Left colon (tissue), 2 donors: ENCODE measurements at places on chromosomes 3 and 15. TPM values are rescaled to one million over a fixed set of nuclear protein-coding genes. Genes with fewer than 3 reads are reported as not detected.

GRCh38 chr3:159029306-159030026 is 227.6 kb downstream of the MFSD1 start:
- no peak for DNase-seq

DNA sequence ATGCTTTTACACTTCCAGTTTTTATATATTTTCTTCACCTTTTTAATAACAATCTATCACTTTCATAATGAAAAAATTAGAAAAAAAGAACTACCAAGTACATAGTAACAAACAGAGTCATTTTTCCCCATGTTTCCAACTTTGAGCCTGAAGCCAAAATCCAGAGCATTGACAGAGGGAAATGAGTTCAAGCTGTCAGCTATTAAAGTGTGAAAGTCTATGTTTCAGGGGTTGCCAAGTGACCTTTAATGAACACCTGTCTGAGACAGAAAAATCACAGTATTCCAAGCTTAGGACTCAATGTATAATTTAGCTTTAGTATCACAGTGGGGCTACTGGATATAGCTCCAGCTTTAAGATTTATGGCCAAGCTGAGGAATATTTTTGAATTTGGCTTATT is 128.3 kb upstream of the GADL1 start:
- no peak for DNase-seq

DNA sequence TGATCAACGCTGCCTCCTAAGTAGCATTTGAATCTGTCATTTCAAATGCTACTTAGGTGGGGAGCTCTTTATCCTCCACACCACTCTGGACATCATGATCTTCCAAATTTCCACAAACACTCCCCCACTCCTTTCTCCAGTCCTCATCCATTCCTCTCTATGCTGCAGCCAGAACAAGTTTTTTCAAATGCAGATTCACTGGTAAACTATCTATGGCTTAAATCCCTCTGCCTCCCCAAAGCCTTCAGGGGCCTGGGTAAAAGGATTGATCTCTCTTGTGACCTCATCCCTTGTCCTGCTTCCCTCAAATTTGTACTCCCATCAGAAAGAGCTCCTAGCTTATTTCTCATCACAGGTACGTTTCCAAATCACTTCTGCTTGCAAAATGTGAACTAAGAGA is 1.3 kb upstream of the AEN start:
- DNase-seq: no peak

- DNase-seq: no peak
Measured at GRCh38 chr3:184381261-184382224, 1.7 kb downstream of the CHRD start.

GRCh38 chr3:194326192-194326967 is 24.7 kb downstream of the CPN2 start:
- DNase-seq: no peak

DNA sequence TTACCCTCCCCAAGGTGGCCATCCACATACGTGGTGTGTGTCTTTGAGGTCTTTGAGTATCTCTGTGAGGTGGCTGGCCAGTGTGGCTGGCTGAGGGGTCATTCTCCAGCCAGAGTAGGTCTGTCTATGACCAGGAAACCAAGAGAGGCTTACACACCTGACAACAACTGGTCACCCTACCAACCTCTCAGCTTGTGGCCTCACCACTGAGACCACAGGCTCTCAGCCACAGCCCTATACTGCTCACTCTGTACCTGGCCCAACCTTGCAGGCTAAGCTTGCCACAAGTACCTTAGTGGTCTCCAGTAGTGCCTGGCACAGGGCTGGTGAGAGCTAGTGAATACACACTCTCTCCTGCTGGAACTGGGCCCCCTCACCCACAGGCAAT is 5.1 kb downstream of the HEMK1 start:
- DNase-seq: no peak

- no peak for DNase-seq
Measured at GRCh38 chr3:174531262-174531982, 327.7 kb upstream of the NAALADL2 start.

- DNase-seq: no peak
Measured at GRCh38 chr3:57949344-57949743, 58.9 kb upstream of the FLNB start.

DNA sequence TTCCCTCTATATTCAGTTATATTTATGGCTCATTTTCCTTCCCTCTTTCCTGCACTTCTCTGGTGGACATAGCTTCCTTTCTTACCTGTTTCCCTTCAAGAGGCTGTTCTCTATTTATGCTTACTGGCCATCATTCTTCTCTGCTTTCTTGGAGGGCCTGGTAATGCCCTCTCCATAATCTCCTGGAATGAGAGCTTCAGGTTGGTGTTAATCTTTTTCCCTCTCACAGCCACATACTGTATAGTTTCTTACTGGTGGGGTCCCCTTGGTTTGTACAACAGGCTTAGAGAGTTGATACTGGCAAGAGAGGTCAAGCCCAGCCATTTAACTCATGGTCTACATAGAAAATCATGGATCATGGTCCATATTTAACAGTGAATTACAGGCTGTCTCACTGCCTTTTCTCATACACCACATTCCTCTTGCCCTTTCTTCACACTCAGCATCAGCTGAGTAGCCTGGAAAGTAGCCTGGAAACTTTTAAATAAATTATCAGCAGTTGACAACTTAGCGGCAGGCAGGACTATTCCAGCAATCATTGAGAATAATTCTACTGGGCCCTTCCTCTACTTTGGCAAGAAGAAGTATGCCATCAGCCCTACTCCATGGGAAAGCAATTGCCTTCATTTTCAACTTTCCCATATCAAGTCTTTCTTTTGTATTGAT is 38.0 kb upstream of the DPH6 start:
- DNase-seq: no peak

GRCh38 chr15:67829647-67830504 is 4.6 kb downstream of the SKOR1 start:
- DNase-seq: no peak

DNA sequence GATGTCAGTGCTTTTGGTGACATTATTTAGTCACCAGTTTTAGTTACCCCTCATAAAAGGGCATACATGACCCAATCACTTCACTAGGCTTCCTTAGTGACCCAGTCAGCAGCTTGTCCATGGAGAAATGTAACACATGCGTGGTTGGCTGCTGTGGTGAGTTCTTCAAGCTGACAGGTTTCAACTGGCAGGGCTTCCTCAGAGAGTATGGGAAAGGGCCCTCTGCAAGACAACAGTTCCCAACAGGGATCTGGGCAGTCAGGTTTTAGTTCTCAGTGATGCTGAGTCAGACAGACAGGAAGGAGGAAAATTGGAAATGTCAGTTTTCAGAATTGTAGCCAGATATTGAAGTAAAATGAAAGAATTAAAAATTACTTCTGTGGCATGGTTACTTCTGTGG is 282.5 kb downstream of the TBL1XR1 start:
- DNase-seq: no peak

- no peak for DNase-seq
Measured at GRCh38 chr3:83968356-83968755, 990.4 kb upstream of the CADM2 start.

DNA sequence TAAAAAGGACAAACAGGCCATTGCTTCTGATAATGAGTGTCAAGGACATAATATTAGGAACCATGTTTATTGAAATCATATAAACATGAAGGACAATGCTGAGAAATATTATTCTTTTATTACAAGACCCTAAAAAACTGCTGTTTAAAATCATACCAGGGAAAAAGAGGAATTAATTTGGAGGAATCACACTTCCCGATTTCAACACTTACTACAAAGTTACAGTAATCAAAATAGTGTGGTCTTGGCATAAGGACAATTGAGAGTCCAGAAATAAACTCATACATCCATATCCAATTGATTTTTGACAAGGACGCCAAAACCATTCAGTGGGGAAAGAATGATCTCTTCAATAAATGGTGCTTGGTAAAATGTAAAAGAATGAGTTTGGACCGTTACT is 13.0 kb downstream of the CYP1A1 start:
- no peak for DNase-seq

DNA sequence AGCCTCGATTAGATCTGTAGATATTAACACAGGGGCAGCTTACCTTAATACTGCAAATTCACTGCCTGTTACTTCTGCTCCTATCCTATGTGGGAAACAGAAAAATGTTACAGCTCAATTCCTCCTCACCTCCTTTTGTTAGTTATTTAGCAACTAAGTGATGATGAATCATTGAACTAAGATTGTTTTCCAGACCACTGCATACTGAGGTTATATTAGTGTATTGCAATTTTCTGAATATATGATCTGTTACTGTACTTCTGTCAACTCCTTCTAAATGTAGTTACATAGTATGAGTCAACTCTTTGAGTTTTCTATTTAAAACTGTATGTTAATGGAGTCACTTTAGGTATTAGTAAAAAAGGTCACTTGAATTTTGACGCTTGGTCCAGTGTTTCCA is 331.5 kb upstream of the SLCO3A1 start:
- no peak for DNase-seq

SYNM gene
- 5.2 TPM for total RNA-seq

STIMATE gene
- 13.6 TPM for total RNA-seq

DAPK2 gene
- total RNA-seq: 58.3 TPM

CEP70 gene
- 35.8 TPM for total RNA-seq

FBXO40 gene
- total RNA-seq: not detected

CCDC39 gene
- total RNA-seq: not detected

ZNF197 gene
- total RNA-seq: 12.5 TPM

ZNF80 gene
- not detected for total RNA-seq
